ENCODE measurements at places on chromosomes 3 and 15. TPM values are rescaled to one million over a fixed set of nuclear protein-coding genes. Genes with fewer than 3 reads are reported as not detected.
A peak's percentile ranks its signal among the peaks of the same experiment; 100 is the strongest.

DNA sequence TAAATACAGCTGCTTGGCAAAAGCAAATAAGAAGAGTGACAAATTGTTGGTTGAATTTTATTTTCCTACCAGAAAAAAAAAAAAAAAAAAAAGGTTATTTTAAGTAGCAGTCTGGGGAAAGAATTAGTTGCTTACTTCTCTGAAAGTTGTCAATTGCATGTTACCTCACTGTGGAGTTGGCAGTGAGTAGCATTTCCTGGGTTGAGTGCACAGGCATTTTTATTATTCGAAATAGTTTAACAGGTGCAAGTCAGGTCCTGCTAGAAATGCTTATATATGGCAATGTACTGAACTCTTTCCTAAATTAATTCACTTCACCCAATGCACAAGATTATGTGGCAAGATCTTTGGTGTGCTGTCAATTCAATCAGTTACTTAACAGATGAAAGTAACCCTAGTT, 680.6 kb downstream of the EPHA3 start:
- no peak for DNase-seq

DNA sequence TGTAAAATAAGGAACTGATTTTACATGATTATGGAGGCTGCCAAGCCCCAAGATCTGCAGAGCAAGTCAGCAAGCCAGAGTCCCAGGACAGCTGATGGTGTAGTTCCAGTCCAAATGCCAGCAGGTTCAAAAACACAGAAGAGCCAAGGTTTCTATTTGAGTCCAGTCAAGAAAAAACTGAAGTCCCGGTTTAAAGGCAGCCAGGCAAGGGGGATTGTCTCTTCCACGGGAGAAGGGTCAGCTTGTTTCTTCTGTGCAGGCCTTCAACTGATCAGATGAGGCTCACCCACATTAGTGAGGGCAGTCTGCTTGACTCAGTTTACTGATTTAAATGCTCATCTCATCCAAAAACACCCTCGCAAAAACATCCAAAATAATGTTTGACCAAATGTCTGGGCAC, 246.2 kb downstream of the PLCL2 start:
- no peak for DNase-seq

DNA sequence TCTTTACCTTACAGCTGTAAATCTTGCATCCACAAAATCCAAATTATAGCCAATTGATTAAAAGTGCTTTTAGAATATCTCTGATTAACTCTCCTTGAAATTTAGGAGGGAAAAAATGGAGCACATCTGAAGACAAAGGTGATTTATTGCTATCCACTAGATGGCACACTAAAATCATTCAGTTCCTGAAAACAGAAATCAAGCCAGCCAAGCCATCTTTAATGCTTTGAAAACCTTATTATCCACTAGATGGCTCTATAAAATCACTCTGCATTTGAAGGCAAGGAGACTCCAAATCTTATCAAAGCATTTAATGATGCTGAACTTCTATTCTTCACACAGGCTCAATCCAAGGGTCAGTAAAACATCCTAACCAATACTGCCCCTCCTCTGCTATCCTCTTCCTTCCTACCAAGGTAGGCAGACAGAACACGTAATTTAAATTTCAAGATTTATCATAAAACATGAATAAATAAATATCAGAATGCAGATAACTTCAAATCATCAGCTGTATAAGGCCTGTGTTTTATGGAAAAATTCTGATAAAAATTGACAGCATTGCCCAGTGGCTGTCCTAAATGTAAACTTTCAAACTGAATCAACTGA, 48.4 kb downstream of the GOLIM4 start:
- no peak for DNase-seq

DNA sequence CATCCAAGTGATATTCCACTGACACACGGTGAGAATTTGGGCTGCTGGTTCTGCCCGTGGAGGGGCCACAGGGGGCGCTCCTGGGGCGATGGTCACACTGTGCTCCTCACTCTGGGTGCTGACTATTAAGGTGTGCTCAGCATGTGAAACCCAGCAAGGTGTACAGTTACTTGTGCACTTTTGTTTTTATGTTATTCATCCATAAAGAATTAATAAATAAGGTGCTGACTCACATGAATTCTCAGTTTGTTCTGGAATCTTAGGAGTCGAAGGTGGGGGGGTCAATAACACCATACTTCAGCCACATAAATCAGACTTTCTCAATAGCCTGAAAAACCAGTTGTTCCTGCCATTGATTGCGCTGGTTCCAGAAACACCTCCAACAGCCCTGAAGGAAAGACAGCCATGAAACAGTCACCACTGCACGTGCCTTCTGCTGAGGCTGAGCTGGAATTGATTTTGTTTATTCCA, 53.5 kb upstream of the SPATA12 start:
- peak; percentile 36 for DNase-seq

DNA sequence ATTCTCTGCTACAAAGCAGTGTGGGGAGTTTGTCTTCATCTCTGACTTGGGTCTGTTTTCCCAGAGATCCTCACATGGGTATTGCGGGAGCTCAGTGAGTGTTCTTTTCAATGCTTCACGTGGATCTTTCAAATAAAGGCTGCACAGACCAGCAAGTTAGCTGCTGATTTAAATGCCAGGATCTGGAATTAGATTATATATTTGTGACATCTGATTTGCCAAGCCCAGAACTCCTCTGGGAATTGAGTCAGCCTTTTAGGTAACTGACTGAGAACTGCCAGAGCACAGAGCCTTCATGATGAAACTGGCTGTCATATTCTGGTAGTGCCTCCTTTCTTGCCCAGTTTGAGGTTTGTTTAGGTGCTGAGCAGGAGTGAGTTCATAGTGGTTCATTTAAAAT, 14.7 kb downstream of the EDEM1 start:
- DNase-seq: no peak

DNA sequence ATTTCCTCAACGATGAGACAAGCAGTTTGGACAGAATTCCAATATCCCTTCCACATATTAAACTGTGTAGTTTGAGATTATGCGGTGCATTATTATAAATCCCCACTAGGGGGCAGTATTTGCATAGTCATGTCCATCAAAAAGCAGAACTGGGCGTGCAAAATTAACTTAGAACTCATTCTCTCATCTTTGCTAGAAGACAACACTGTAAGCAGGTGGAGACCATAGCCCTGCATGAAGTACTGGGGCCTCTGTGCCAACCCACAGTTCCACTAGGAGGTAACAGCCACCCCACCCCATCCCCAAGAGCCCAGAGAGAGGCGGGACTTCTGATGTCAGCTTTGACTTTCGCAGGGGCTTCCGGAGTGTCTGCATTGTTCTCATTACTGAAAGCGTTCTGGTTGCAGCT, 106.6 kb upstream of the TMC3 start:
- peak; percentile 17 for DNase-seq

DNA sequence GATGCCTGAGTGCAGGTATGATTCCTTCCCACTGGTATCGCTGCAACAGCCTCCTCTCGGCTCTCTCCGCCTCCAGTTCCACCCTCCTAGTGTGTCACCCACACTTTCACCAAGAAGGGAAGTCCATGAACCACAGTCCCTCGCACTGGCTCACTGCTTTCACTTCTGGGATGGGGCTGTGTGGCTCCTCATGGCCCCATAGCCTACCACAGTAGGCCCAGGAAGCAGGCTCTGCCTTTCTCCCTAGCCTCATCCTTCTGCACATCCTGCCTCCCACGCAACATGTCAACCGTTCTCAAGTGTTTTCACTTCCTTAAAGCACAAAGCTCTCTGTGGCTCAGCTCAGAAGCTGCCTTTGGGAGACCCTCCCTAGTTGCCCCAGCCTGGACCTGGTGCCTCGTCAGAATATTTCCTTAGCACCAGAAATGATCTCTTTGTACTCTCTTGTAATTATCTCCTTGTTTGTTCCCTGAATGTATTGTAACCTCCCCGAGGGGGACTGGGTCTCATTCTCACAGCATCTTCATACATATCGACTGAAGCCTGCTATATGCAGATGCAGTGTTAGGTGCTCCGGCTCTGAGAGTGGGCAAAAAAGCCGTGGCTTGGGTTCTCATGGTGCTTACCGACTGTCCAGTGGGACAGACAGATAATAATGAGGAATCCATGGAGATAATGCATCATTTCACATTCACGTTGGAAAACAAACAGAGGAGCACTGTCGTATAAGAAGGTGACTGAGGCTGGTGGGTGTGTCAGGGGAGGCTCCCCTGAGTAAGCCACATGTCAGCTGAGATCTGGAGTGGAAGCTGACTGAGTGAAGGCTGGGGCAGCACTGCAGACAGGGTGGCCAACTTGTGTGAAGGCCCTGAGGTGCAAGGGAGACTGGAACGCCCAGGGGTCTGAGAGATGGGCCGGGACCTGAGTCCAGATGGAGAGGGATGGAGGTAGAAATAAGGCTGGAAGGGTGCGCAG, 107.1 kb downstream of the DGKG start:
- no peak for DNase-seq

DNA sequence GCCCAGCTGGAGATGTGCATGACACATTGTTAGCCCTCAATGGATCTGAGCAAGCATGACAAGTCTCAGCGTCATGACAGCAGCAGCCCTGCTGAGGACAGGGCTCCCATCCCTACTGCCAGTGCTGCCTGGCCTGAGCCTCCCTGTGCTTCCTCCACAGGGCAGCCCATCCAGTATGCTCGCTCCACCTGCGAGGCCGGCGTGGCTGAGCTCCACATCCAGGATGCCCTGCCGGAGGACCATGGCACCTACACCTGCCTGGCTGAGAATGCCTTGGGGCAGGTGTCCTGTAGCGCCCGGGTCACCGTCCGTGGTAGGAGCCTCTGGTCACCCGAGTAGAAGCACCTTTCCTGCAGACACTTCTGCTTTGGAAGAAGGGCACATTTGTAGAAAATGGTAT, 85.8 kb upstream of the OSBPL11 start:
- no peak for DNase-seq

GRCh38 chr15:58628206-58628947, 121.1 kb downstream of the ADAM10 start:
- no peak for DNase-seq

DNA sequence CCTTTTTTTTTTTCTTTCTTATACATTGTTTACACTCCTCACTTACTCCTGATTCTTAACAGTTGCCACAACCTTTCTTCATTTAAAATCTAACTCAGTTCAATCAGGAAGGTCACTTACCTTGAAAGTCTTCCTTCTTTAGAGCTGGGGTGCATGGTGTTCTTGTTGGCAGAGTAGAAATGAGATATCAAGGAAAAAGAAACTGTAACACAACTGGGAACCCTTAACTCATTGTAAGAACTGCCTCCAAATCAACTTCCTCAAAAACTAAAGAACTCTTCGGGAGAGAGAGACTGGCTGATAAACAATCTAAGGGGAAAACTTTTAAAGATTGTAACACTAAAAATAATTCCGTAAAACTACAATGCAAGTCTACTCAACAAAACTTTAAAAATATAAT, 1.4 kb upstream of the APPL1 start:
- DNase-seq: no peak

DNA sequence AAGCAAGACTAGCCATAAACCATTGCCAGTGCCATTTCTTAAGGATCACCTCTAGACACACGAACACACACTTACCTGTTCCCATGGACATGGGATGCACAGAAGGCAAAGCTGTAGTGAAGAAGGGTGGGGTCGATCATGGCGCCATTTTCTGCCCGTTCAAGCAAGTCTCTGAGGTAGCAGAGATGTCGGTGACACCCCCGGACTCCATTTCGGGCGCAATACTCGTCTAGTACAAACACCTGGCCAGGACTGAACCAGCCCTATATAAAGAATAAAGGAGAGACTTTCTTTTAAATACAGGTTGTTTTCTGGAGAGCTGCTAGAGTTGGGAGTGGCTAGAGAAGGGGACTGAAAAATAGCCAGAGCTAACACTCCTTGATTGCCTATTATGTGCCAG, 159.4 kb upstream of the FEZF2 start:
- no peak for DNase-seq

- DNase-seq: no peak
Measured at GRCh38 chr15:48510976-48511375, 134.5 kb downstream of the FBN1 start.

DNA sequence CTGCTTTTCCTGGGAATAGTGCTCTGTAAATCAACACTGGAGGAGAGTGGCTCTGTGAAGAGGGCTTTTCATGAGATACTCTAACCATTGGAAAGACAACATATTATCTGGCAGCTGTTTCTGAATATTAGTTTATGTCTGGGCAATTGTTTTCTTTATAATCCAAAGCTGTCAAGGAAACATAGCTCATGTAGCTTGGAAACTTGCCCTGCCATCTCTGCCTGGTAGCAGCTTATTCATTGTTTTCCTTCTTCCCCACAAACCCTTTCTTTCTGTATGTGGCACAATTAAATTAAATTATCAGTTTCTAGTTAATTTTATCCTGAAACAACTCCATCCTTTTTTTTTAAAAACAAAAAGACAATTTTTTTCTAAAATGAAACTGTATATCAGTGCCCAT, 160.0 kb downstream of the EDEM1 start:
- no peak for DNase-seq

- no peak for DNase-seq
Measured at GRCh38 chr15:74793135-74794028, 11.5 kb downstream of the CSK start.

GRCh38 chr3:177882124-177882648, 654.0 kb upstream of the KCNMB2 start:
- no peak for DNase-seq

GRCh38 chr3:54299169-54299935, 177.0 kb downstream of the CACNA2D3 start:
- no peak for DNase-seq

DNA sequence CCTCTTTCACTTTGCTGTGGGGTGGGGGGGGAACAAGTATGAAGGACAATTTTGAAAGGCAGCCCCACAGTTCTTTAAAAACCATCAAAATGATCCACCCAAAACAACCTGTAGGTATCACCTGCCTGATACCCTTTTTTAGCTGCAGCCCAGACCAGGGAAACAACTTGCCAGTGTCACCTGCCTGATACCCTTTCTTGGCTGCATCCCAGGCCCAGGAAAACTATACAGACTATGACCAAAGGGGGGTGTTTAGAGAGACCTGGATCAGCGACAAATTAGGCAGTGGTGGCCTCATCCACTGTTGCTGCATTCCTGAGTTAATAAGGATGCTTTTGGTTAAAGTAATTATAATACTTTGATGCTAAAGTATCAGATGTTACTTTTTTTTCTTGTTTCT, 122.0 kb downstream of the VPS13C start:
- DNase-seq: no peak

GRCh38 chr3:8112587-8112986, 389.0 kb upstream of the LMCD1 start:
- no peak for DNase-seq

- no peak for DNase-seq
Measured at GRCh38 chr15:82146576-82146975, 100.8 kb upstream of the MEX3B start.

GRCh38 chr3:31137718-31138465, 243.4 kb upstream of the GADL1 start:
- DNase-seq: no peak

Gene ELL3
- total RNA-seq: 0.59 TPM

Gene LAMB2
- total RNA-seq: 430 TPM

Gene ZNF80
- not detected for total RNA-seq

Gene GHSR
- not detected for total RNA-seq
